ENCODE measurements at places on chromosomes 16 and 17.

GRCh38 chr17:45228763-45229539 lies 7.3 kb downstream of the FMNL1 start:
- DNase-seq: peak; percentile 88

DNA sequence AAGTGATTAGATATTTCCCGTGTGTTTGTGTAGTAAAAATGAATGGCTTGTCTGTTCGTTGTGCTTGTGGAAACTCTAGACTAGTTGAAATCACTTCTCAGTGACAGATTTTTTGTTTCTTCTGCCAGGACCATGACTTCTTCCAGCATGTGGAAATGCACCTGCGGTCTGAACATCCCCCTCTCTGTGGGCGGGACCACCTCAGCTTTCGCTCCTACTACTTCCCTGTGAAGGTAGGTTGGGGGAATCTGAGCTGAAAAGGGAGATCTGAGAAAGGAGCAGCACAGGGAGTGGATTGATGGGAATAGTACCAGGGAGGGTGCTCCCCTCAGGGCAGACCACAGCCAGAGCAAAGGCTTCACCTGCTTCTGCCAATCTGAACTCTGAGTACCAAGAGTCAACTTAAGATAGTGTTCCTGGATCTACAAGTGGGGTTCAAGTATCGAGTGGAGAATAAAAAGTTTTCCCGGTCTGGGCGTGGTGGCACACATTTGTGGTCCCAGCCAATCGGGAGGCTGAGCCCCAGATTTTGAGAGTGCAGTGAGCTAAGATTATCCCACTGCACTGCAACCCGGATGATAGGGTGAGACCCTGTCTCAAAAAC lies 47.5 kb downstream of the SF3B3 start:
- DNase-seq: no peak

DNA sequence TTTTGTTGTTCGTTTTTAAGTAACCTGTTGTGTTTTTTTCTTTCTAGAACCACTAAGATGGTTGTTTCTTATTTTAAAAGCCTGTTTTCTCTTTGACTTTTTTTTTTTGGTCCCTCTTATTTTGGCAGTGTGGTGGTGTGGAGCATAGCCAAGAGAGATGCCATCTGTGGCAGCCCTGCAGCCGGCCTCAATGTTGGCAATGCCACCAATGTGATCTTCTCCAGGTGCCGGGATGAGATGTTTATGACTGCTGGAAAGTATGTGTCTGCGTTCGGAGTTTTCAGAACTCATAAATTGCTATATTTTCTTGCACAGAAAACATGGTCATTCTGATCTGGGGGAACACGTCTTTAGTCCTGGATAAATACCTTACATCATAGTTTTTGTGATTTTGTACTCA lies 17.6 kb downstream of the CFAP52 start:
- DNase-seq: no peak

GRCh38 chr17:10144456-10144855 lies 54.0 kb downstream of the GAS7 start:
- no peak for DNase-seq

GRCh38 chr17:48282303-48282702 lies 147.7 kb downstream of the SKAP1 start:
- no peak for DNase-seq

DNA sequence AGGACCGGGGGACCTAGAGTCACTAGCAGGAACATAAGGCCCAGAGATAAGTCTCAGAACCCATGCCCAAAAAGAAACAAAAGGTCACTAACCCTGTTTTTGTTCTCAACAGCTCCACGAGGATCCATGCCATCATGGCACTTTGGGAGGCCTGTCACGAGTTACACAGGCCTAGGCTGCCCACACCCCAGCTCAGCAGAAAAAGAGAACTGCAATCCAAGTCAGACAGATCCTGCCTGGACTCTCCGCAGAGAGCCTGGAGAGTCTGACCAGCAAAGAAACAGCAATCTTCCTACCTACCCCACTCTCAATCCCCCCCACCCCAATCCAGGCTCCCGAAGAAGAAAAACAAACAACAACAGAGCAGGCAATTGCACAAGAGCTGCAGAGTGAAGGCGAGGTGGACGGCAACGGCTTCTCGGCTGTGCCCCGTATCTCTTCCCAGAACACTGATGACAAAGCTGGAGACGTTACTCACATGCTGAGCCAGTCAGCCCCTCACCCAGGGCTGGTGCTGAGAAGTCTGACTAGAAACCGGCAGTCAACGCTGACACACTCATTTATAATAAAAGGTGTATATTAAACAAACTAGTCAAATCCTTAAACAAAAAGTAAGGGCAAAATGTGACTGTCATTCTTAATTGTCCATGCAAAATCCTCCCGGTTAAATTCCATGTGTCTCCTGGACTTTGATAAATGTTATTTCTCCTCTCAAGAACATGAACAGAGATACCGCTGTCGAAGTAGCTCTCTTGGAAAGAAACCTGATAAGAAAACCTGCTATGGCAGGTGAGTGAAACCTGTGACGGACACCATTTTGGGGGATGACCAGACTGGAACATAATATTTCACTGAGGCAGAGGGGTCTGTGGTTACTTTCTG lies 89.3 kb downstream of the SMG6 start:
- DNase-seq: no peak

GRCh38 chr17:57262557-57262956 lies 6.2 kb downstream of the MSI2 start:
- no peak for DNase-seq

DNA sequence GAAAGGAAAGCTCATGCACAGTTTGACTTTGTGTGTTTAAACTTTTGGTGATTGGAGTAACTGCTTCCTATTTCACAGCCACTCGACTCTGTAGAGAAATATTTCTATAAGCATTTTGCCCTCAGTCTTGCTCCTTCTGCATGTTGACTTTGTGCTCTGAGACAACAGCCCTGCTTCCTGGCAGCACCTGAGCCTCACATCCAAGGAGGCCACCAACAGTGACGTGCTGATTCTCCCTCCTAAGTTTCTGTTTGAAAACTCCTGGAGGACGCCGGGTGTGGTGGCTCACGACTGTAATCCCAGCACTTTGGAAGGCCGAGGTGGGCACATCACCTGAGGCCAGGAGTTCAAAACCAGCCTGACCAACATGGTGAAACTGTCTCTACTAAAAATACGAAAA lies 23.9 kb upstream of the WSB1 start:
- no peak for DNase-seq

DNA sequence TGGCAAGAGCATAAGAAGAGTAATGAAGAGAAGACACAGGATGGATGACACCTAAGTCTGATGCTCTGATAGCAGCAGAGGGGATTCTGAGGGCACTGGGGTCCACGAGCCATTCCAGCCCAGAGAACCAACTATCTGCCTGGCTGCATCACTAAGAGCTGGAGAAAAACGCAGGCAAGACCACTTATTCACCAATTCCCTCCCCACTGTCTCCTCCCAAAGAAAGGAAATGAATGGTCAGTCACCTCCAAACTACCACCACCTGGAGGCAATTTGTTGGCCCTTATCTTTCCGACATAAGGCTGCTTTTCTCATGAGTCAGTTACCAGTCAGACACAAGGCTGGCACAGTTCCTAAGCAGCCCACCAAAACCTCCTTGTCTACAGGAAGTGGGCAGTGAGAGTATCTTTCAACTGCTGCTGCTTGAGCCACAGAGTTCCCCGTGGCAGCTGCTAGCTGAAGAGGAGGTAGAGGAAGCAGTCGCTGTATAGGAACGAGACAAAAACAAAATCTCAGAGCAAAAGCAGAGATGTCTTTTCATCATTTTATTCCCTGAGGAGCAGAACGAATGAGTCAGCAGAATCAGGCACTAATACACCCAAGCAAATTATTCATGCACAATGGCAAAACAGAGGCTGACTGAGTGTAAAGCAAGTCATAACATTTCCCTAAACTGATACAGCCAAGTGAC lies 111.1 kb downstream of the SMG6 start:
- DNase-seq: peak; percentile 60

Measured in CD4-positive, alpha-beta T cell treated with Interleukin-21 for 1 hour (primary cell).